ENCODE measurements at places on chromosomes 11 and 22.

GRCh38 chr22:44399906-44400762, 87.4 kb upstream of the SHISAL1 start:
- DNase-seq, result no peak

DNA sequence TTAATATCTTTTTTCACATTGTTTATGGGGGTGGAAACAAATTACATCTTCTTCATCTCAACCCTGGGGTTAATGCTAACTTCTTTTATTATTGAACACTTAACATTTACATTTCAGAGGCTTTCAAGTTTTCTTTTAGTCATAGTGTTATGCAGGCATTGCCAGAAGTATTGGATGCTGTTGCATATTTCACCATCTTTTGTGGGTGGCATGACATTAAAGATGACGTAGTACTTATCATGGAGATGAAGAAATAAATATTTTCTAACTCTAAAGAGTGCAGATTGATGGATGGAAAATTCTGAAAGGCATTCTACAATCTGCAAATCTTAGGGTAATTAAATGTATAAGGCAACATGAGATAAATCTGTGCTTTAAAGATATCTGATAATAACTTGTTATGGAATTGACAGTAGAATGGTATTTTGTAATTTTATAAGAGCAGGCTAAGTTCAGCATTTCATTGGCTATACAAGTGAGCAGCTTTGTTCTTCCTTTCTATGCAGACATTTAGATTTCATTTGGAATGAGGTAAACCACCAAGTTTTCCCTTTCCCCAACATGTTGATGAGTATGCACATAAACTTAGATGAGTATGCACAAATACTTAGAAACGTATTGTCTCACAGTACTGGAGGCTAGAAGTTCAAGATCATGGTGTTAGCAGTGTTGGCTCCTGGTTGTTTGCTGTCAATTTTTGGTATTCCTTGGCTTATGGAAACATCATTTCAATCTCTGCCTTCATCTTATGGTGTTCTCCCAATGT, 924.4 kb downstream of the METTL15 start:
- no peak for DNase-seq

DNA sequence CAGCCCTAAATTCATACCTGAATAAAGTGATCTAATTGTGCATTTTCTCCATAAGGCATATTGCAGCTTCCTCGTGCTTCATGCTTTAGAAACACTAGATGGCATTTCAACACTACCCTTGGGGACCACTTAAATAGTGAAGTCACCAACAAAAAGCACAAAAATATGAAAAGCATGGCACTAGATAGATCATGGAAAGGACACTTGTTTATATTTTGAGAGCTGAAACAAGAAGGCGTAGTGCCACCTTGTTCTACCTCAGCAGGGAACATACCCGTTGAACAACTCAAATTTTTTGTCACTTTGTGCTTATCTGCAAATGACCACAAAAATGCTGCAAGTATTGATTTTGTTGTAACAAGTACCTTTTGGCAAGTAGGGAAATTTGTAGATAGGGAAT, 8.6 kb downstream of the TBCEL start:
- no peak for DNase-seq

GRCh38 chr22:29103121-29103520, 30.3 kb downstream of the KREMEN1 start:
- no peak for DNase-seq

GRCh38 chr11:63871962-63872799, 33.3 kb downstream of the MARK2 start:
- peak; percentile 56 for DNase-seq

All from CD4-positive, alpha-beta T cell treated with Interleukin-12 subunit alpha and Interleukin-12 subunit beta, for 1 hour (primary cell).